ENCODE measurements at places on chromosomes 11 and 22.

DNA sequence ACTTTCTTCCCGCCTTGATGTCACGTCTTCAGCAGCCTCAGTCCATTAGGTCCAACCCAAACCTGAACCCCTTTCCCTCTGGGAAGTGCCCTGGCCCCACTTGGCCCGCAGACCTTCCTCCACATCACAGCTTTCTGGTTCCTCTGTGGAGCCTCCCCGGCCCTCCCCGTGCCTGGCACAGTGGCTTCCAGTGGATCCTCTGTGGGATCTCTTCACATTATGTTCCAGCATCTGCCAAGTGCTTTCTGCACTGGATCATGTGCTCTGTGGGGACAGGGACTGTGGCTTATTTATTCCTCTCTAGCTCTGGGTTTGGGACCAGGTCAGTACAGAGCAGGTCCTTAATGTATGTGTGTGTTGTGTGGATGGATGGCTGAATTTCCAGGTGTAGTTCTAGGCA, 30.9 kb downstream of the POLR3H start:
- DNase-seq: no peak

DNA sequence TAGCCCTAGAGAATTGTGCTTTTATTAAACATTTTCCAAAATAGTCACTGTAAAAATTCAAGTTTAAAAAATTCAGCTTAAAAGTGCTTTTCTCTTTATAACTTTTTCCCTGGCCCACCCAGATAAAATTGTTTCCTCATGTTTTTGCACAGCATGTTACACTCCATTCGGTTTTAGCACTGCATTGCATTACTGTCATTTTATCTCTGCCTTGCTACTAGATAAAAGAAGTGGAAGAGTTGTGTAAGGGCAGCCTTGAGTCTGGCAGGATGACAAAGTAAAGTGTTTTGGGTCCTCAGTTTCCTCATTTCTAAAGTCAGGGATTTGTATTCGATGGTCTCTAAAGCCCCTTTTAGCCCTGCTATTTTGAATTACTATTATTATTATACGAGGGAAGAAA, 99.8 kb downstream of the ATM start:
- no peak for DNase-seq

DNA sequence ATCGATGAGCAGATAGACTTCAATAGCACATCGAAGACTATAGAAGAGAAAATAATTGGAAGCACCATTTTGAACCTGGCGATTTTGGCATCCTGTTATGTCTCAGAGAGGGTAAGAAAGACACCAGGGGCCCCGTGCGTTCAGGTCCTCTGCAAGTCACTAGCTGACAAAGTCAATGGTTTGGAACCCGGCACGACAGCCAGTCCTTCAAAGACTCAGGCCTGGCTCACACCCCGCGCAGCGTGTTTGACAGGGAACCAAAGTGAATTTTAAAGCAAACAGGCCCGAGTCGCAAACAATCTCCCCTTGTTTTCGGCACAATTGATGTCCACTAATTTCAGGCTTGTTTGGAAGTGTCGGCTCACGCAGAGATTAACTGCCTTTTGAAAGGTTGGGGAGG, 716.6 kb downstream of the BRD1 start:
- DNase-seq: no peak

DNA sequence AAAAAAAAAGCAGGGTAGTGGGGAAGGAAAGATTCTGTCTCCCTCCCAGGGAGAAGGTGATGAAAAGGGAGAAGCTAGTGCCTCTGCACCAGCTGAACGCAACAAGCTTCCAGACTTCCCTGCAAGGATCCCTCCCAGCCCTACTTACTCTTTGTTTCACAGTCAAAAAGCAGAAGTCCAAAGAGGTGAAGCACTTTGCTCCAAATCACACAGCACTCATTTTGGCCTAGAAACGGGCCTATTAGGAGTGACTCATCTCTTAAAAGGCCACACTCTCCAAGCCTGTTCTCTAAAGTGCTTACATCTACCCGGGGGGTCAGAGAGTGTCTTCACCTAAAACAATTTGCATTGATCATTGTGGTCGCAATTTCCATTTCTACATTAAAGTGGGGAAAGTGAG, 17.7 kb upstream of the GRK3 start:
- DNase-seq: no peak

Measured in urinary bladder (tissue), 4 donors.